Left hindlimb (tissue), 1 donor: ENCODE measurements at places on chromosomes 5 and 9.

DNA sequence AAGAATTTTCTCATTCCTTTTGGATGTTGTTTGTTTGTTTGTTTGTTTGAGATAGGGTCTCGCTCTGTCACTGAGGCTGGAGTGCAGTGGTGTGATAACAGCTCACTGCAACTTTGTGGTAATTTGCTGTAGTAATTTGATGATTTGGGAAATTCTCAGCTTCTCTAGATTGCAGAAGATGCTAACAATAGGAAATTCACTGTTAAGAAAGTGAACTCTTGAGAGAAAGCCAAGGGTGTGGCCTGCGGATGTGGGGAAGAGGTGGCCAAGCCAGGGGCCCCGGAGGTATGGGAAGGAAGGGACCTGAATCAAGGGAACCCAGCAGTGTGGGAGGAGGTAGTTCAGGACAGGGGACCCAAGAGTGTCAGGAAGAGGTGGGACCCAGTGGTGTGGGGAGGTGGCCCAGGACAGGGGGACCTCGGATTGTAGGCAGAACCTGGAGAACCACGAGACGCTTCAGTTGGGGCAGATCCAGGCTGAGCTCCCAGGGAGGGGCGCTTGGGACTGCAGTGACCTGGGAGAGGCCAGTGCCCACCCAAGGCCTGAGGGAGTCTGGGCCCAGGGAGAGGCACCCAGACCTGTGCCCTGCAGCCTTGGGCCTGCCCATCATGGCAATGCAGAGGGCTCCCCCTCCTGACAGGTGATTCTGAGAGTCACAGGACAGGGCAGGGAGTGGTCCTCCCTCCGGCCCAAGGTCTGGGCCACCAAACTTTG, 5.6 kb upstream of the LCN2 start:
- peak; percentile 7 for DNase-seq

DNA sequence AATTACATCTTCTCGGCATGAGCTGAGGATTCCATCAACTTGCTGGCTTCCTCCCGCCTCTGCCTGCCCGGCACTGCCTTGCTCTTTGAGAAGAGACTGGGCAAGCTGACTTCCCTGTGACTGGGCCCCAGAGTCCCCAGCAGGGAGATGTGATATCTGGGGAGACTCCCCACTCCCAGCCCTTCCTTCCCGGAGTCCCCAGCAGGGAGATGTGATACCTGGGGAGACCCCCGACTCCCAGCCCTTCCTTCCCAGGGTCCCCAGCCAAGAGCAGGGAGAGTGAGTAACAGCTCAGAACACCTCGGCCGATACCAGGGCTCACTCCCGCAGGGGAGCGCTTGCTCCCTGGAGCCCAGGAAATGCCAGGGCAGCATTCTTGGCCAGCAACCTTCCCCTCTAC, 90.1 kb upstream of the NEURL1B start:
- DNase-seq: peak; percentile 13

GRCh38 chr5:178279026-178279722, 46.6 kb upstream of the PHYKPL start:
- DNase-seq: no peak

- DNase-seq: no peak
Observed at GRCh38 chr9:79880626-79881025, 308.9 kb downstream of the TLE4 start.

GRCh38 chr9:128070874-128071273, 2.8 kb downstream of the SLC25A25 start:
- DNase-seq: no peak

DNA sequence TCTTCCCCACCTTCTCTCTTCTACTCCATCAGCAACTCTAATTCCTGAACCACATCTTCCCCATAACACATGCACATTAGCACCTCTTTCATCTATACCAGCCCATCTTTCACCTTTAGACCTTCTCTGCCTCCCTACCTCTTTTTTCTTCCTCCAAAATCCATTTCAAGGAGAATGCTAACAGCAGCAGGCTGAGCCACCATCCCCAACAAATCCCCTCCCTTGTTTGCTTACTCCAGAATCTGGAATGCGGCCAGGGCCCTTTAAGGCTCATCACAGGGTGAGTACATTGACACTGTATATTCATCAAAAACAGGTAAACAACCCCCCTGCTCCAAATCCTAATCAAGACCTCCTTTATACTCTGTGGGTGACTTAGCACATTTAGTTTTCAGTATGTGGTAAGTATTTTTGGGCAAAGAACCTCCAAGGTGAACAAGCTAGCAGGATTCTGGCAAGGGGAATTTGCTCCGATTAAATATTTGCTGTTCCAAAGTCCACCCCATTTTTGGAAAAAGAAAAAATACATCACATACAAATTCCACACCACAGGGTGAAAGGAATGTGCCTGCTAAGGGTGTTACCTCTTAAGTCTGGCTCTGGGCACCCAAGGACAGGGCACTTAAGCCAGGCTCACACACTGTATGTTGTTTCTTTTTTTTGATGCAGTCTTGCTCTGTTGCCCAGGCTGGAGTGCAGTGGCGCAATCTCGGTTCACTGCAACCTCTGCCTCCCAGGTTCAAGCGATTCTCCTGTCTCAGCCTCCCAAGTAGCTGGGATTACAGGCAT, 71.4 kb downstream of the SERINC5 start:
- no peak for DNase-seq

GRCh38 chr5:14816999-14817761, 54.4 kb downstream of the ANKH start:
- no peak for DNase-seq

DNA sequence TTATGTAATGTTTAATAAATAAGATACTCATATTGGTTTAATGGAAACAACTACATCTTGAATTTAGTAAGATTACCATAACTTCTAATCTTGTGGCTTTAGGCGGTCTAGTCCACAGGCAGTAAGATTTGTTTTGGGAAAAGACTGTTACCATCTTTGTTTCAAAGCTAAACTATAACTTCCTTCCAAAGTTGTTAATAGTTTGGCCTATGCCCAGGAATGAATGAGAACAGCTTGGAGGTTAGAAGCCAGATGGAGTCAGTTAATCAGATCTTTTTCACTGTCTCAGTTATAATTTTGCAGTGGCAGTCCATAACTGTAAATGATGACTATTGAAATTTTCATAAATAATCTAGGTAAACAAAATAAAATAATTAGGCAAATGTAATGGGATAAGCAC, 241.8 kb upstream of the KLF9 start:
- DNase-seq: no peak

DNA sequence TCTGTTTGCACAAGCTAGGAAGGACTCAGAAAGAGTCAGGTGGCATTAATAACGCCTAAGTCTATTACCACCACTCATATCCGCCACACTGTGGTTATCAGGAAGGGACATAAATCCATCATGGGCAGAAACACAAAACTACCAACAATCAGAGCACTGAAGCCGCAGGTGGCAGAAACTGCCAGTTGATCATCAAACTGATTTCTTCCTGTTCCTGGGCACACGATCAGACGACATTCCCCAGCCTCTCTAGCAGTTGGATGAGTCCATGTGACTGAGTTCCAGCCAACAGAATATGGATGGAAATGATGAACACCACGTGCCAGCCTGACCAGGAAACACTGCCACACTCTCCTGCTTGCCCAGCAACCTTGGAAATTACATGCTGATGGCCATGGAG, 181.7 kb downstream of the ELAVL2 start:
- no peak for DNase-seq

- DNase-seq: no peak
Observed at GRCh38 chr9:79371301-79371700, 200.5 kb upstream of the TLE4 start.

DNA sequence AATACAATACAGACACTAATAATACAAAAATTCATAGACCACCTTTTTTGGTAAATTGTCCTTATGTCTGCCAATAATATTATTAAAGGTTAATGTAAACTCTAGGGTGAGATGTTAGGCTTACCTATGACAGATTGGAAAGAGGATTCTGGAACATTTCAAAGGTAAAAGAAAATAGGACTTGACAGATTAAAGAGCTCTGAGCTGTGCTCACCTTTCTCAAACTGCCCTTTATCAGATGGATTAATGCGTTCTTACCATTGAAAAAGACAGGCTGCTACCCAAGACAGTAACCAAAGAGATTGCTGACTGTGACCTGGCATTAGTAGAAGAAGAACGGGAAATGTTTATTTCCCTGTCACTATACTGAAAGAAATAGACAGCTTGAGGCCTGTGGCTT, 156.1 kb upstream of the MRPS30 start:
- no peak for DNase-seq

DNA sequence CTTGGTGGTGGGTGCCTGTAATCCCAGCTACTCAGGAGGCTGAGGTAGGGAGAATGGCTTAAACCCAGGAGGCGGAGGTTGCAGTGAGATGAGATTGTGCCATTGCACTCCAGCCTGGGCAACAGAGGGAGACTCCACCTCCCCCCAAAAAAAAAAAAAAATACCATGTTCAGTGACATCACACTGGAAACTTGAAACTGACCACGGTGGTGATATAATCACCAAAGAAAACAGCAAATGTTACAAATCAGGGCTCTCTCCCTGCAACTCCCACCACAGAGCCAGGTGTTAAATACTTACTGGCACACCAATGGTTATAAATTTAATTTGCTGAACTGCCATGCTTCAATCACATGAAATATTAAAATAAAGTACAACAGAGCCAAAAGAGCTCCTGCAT, 81.4 kb downstream of the ZNF608 start:
- DNase-seq: no peak

DNA sequence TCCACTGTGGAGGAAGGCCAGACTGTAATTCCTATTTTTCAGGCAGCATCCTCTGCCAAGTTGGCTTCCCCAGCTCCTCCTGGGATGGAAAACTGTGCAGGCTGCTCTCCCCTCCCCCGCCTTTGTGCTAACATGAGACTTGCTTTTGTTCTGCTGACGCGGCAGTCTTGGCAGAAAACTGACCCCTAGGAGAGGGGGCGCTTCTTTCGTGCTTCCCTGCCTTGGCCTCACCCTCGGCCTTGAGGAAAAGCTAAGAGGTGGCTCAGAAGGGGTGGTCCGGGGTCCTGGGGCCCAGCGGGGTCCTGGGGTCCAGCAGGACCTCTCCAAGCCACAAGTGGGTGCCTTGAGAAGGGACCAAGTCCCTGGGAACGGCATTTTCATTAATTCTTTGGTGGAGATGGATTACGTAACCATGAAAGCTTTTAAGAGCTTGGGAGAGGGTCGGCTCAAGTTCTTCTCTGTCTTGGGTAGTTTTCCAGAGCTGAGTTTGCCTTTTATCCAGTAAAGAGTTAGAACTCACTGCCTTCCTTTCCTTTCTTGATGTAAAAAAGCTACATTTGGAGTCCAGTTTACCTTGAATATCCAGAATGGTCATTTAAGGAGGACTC, 51.0 kb downstream of the SH3PXD2B start:
- peak; percentile 96 for DNase-seq

- DNase-seq: no peak
Observed at GRCh38 chr5:166746506-166746905, 1544.9 kb upstream of the WWC1 start.

- DNase-seq: no peak
Observed at GRCh38 chr5:148403344-148403743, 19.6 kb downstream of the FBXO38 start.

GRCh38 chr9:129489838-129490582, 130.9 kb downstream of the C9orf50 start:
- DNase-seq: no peak

DNA sequence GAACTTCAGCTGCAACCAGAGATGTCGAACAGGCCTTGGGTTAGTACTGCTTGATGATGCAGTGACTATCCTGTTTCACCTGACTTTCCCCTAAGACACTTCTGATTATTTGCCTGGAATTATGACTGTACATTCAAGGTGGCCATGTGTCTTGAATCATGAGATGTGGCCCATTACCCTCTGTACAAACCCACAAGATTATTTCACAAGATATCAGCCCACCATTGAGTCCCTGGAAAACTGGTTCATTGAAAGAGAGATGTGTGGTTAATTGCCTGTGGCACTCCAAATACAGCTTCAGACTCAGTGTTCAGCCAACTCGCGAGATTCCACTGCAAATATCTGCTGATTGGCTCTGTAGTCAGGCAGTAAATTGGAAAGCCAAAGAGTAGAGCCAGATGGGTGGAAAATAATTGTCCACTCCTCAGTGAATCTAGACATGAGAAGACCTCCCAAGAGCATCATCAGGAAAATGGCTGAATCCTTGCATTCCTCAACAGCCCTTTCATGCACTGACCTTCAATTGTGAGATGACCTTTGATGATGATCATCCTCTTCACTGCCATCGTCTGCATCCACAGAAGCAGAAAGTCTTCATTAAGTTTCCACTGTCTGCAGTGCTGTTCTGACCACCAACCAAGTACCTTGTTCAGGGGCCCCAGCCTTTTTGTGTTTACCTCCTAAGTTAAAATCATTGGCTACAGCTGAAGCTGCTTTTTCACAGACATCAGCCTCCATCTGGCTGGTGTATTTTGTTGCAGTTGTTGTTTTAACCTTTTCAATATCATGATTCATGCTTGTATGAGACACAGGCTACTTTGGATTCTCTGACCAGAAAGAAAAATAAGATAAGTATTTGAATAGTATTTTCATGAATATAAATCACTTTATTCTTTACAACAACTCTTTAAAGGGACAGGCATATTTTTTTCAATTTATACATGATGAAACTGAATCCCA, 75.2 kb downstream of the ESM1 start:
- no peak for DNase-seq

DNA sequence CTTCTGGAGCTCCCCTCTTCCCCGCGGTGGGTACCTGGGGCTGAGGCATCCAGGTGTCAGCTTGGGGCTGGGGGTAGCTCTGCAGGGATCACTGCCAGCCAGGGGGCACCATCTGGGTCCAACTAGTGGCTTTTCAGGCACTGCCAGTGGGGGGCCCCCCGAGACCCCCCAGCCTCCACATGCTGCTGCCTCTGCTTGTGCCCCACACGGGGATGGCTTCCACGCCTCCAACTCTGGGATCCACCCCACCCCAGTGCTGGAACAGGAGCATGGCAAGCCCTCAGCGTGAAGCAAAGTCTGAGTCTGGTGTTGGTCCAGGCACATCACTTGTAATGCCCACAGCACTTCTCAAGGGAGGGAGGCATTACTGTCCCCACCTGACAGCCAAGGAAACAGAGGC, 260.5 kb upstream of the MVB12B start:
- DNase-seq: no peak

DNA sequence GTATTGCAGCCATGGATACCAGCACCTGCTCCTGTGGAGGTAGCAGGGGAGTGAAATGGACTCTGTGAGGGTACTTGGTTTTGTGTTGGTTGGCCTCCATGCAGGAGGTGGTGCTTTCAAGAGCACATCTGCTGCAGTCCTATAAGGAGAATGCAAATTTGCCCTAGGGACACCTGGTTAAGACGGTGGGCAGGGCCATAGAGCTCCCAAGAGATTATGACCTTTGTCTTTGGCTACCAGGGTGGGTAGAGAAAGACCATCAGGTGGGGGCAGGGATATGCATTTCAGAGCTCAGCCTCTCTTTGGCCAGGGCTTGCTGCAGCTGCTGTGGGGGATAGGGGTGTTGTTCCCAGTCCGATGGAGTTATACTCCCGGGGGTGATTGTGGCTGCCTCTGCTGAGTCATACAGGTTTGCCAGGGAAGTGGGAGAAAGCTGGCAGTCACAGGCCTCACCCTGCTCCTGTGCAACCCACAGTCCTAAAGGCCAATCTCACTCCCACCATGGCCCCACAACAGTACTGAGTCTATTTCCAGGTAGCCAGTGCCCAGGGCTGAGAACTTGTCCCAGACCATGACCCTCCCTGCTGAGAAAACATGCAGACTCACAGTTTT, 14.0 kb upstream of the PDLIM4 start:
- DNase-seq: no peak

- DNase-seq: no peak
Observed at GRCh38 chr5:154923441-154924430, 14.3 kb downstream of the GEMIN5 start.

GRCh38 chr5:73917433-73917832, 291.4 kb downstream of the ARHGEF28 start:
- peak; percentile 74 for DNase-seq
